ENCODE measurements at places on chromosomes 6 and 20.

DNA sequence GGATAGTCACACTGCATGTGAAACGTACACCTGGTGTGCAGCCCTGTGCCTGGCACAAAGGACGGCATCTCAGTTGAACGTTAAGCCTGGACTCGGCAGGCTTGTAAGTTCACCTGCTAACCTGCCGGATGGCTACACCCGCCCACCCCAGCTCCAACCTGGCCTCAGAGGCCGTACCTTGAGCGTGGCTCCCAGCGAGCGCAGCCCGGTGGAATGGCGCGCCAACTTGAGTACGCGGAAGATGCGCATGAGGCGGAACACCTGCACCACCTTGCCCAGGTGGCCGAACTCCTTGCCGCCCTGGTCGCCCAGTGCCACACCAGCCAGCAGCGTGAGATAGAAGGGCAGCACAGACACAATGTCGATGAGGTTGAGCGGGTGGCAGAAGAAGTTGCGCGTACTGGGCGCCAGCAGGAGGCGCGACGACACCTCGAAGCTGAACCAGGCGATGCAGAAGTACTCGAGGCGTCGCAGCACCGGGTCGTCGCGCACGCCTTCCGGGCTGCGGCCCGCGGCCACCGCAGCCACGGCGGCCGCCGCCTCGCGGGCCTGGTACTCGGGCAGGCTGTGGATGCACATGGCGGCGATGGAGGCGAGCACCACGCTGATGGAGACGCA lies 3.3 kb downstream of the KCNS1 start:
- DNase-seq = no peak

DNA sequence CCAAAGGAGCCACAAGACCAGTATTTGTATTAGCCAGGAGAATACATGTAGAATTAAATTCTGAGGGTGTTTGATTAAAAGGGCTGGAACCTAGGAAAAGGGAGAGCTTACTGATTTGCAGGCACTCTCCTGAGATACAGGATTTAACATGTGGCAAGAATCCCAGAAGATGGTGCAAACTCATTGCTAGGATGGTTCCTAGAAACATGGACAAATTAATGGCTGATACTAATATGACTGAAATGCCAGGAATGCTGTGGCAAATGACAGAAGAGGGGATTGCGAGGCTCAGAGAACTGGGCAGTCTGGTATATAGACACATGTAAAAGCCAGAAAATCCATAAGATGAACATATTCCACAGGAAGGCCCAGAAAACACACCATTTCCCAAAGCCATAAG lies 118.1 kb downstream of the RWDD2A start:
- DNase-seq = no peak

DNA sequence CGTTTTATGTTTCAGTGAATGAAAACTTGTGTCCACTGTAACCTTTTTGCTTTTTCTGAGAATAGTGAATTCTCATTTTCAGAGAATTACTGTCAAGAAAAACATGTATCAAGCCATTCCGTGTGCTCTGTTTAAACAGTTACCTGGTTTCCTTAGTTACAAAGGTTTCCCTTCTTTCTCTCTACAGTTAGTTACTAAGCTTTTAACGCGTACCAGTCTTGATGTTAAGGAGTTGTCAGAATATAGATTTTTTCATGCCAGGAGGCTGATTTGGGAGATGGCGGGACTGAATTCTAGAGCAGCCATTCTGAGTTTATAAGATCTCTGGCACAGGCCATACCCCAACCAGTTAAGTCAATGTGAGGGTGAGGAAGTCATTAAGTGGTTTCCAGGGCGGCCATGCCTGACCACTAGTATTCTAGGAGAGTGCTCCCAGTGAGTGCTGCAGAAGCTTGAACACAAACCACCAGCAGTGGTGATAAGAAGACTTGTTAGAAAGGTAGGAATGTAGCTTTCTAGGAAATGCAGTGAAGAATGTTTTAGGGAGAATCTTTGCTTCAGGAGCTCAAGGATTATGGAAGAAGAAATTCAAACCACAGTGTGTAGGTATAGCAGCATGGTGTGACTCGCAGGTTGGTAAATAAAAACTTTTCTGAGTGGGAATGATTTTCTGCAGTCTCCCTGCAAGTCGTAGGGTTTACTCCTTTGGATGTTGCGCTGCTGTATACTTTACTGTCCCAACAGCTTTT lies 112.9 kb downstream of the JARID2 start:
- peak; percentile 51 for DNase-seq

- no peak for DNase-seq
These were observed 203.3 kb downstream of the PREX1 start for GRCh38 chr20:48624315-48625020.

- no peak for DNase-seq
These were observed 62.4 kb downstream of the NCOA7 start for GRCh38 chr6:125853168-125853567.

- no peak for DNase-seq
These were observed 262.0 kb downstream of the CD83 start for GRCh38 chr6:14379568-14379967.

- no peak for DNase-seq
These were observed 14.6 kb downstream of the MYH7B start for GRCh38 chr20:34970193-34970840.

DNA sequence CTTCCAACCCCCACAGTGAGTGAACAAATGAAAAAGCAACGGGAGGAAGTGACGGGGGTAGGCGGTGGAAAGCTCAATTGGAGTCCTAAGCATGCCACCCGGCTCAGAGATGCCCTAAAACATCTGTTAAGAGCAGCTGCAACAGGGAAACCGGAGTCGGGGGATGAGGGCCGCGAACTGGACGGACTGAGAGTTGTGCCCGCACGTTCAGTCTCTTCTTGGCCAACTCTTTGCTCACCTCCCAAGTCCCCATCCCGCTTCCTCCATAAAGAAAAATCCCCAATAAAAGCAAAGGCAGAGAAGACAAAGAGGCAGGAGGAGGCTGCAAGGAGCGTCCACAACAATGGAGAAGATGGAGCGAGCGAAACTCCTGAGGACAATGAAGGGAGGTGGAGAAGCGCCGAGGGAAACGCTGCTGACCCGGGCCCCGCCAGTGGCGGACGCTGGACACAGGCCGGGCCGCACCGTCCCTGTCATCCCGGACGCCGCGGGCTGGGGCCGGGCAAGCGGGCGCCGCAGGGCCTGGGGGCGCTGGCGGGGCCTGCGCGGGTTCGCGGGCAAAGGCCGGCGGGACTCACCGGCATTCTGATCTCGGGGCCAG lies 600 bp downstream of the SEC63 start:
- peak; percentile 78 for DNase-seq

- DNase-seq = no peak
These were observed 280.2 kb downstream of the COL12A1 start for GRCh38 chr6:74925683-74926082.

DNA sequence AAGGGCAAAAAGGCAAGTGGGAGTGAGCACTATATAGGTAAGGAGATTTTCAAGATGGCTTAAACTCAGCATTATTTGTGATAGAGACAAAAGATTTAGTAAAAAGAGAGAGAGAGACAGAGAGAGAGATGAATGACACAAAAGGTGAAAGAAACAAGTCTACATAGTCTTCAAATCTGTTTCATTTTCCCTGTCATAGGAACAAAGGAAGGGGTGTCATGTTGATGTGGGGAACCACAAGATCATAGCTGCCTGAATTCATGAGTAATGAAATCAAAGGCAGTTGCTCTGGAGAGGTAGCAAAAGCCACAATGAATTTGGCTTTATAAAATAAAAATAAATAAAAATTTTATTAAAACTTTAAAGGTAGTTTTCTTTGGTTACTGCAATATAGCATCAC lies 67.2 kb upstream of the PHIP start:
- DNase-seq = no peak

- no peak for DNase-seq
These were observed 30.1 kb upstream of the TGM6 start for GRCh38 chr20:2350606-2351005.

- no peak for DNase-seq
These were observed 88.1 kb downstream of the SYNJ2 start for GRCh38 chr6:158069800-158070195.

- DNase-seq = no peak
These were observed 1285.6 kb upstream of the EYS start for GRCh38 chr6:66992660-66993059.

- peak; percentile 11 for DNase-seq
These were observed 40.5 kb downstream of the BTBD9 start for GRCh38 chr6:38599261-38599660.

DNA sequence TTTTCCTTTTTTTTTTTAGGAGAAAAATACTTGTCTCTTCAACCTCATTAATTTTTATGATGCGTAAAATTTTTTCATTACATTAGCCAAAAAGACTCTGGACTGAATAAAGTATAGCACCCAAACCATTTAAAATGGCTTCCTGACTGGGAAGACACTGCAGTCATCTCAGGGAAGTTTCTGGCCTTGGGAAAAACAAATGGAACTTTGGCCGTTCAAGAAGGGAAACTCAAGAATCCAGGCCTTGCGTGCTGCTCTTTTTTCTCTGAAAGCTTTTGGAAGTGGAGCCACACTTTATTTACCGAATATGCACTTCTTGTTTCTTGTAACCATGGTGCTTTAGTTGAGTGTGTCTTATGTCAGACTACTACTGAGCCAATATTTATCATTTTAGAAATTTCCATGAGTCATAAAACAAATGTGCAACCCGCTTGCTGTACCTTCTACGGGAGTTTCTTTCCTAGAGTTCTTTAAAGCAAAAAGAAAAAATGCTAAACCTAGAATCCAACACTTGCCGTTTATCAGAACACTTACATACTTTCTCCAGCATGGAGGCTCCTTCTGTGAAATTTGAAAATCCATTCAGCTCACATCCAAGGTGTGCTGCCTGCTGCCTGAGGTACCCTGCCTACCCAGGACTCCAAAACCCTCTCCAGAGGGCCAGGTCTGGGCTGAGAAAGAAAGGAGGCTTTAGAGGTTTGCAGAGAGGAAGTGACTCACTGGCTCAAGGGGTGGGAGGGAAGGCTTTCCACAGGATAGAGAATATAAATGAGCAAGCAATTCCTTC lies 11.5 kb upstream of the DSTN start:
- peak; percentile 34 for DNase-seq

- DNase-seq = no peak
These were observed 21.2 kb upstream of the ELOVL5 start for GRCh38 chr6:53369876-53370515.

- DNase-seq = peak; percentile 89
These were observed 207.5 kb downstream of the SMOC2 start for GRCh38 chr6:168648240-168649125.

DNA sequence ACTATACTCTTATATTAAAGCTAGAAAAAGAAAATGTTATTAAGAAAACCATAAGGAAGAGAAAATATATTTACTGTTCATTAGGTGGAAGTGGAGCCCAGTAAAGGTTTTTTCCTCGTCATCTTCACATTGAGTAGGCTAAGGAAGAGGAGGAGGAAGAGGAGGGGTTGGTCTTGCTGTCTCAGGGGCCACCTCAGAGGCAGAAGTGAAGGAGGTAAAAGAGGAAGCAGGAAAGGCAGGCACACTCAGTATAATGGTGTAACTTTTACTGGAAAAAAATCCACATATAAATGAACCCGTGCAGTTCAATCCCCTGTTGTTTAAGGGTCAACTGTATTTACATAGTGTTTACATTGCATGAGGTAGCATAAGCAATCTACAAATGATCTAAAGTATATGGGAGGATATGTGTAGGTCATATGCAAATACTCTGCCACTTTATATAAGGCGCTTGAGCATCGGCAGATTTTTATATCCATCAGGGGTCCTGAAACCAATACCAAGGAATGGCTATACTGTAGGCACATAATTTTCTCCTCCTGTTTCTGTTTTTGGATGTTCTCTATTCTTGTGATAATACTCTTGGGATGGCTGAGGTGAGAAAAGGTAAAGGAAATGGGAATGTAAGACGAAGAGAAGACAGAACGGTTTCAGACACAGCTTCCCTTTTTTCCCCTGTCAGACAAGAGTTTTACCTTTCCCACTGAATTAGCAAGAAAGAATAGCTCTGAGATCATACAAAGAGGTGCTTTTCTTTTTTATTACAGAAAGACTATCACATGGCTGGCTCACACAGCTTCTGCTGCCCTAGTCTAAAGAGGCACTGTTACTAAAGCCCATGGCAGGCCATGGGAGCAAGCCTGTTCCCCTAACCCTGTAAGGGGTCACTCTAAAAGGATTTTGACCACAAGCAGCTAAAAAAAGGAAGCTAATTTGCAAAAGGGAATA lies 59.9 kb downstream of the NUDT3 start:
- DNase-seq = no peak

DNA sequence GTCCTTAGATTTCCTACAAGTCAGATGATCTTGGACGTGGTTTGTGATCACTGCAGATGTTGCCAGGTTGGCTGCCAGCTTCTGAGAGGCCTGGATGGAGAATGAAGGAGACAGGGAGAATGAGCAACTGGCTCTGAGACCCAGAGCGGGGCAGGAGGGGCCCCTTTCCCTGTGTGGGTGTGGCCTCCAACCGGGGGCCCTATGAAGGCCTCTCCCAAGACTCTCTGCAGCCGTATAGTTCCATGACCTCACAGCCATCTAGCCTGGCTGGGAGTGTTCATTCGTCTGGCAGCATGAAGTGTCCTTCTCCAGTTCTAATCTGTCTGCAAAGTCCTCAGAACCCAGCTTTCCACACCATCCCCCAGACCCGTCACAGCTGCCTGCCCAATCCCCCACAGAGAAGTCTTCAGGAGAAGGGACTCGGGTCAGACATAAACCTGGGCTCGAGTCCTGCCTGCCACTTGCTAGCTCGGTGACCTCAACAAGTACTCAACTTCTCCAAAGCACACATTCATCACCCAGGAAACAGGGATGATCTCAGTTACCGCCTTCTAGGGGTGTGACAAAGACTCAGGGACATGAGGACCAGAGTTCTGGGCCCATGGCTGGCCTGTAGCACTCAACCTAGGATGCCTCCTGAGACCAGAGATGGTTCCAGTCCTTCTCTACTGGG lies 122.6 kb downstream of the EDN3 start:
- no peak for DNase-seq

- DNase-seq = peak; percentile 64
These were observed 18.7 kb downstream of the TFEB start for GRCh38 chr6:41716516-41717391.

DNA sequence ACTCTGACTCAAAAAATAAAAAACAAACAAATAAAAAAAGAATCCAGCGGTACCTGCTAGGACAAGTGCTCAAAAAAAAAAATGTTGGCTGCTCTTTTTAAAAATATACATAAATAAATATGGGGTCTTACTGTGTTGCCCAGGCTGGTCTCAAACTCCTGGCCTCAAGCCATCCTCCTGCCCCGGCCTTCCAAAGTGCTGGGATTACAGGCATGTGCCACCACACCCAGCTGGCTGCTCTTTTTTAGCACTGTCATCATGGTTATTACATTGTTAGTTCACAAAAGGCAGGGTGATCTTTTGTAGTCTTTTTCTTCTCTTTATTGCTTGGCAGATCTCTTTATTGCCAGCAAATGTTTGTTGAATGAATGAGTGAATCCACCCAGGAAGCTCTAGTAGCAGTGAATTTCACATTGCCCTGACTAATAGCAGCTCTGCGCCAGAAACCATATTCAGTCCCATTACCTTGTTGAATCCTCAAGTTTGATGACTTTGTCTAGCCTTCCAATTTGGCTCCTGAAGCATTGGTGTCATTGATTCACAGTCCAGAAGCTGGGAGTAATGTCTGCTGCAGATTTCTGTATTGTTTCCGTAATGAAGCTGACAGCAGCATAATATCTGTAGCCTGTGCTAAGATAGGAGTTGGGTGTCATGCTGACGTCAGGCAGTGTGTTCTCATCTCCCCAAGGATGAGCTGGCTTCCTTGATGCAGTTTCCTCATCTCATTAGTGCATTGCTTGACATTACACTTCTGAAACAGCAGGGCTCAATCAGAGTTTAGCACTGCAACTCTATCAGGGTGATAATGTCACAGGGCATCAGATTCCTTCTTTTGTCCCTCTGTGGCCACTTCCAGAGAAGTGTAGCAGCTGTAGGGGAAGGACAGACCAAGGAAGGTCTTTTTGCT lies 84.9 kb upstream of the TGM3 start:
- DNase-seq = no peak

- DNase-seq = no peak
These were observed 51.9 kb downstream of the IL22RA2 start for GRCh38 chr6:137121401-137121997.
